ENCODE measurements at places on chromosomes 5 and 9. TPM values are rescaled to one million over a fixed set of nuclear protein-coding genes. Genes with fewer than 3 reads are reported as not detected.

Gene SLCO6A1
- not detected for total RNA-seq

Gene MYORG
- 0.35 TPM for total RNA-seq

Gene DNAJC21
- 80.7 TPM for total RNA-seq

Gene PCDHB11
- total RNA-seq = 0.70 TPM

Gene ECSCR
- 12.6 TPM for total RNA-seq

Gene ZFP62
- total RNA-seq = 18.3 TPM

Gene QRFP
- not detected for total RNA-seq

Gene PDGFRB
- 52.9 TPM for total RNA-seq

Gene GPBP1
- total RNA-seq = 47.5 TPM

Gene PCA3
- not detected for total RNA-seq

Gene NDUFS4
- total RNA-seq = 135 TPM

Gene FOXD4L4
- 0.08 TPM for total RNA-seq

Gene TRPM6
- not detected for total RNA-seq

Gene BARHL1
- total RNA-seq = not detected
